ENCODE measurements at places on chromosomes 7 and 10.

- DNase-seq: no peak
Observed at GRCh38 chr7:24609570-24609969, 36.3 kb downstream of the PALS2 start.

DNA sequence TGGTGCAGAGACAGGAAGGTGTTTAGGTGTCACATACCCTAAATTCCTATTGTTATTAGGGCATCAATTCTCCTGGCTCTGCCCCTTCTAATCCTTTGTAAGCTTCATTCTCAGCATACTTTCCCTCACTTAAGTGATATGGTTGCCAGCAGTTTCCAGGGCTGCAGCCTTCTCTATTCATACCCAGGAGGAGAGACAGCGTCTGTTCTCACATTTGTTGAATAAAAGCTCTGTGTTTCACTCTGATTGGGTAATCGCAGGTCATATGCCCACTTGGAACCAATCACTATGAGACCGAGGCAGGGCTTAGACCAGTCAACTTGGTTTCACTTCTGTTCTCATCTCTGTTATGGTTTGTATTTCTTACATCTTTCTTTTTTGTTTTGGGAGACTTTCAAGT lies 109.6 kb upstream of the MTPN start:
- peak; percentile 92 for DNase-seq

DNA sequence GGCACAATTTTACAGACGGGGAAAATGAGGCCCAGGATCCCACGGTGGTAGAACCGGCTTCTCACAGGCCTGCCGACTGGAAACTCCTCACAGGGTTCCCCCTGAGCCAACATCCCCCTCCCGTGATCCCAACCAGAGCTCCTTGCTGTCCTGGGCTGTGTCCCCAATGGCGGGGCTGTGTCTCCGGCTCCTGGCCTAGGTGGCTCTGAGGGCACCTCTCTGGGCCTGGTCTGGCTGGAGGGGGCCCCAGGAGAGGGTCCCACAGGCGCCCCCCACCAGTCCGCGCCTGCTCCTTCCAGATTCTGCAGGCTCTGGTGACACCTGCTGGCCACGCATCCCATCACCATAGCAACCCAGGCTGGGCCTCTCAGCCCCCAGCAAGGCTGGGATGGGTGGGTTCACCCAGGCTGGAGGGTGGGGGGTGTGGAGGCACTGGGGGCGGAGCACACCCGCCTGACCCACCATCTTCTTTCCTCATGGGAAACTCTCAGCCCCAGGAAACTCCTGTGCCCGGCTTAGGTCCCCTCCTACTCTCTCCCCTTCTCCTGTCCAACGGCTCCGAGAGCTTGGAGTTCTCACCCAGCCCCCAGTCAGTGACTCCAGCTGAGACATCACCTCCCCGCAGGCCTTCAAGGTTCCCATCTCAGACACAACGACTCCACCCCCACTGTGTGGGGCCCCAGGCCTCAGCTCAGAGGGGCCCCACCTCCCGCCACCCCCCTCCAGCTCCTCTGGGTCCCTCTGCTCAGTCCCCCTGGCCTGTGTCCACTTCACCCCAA lies 27.1 kb upstream of the TNRC18 start:
- peak; percentile 75 for DNase-seq

DNA sequence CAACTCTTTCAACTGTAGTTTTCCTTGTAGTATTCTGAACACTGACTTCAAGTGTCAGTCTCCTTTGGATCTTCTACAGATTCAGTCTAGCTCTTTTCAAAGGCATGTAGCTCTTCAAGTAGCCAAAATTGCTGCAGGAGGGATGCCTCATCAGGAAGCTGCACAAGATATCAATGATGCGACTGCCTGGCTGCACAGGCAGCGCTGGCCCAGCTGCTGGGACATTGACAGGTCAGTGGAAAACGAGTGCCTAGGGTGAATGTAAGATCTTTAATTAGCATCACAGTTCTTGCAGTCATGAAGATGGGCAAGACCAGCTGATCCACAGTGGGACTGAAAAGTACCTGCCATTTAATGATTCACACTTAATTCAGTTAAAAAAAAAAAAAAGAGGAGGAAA lies 167.6 kb downstream of the ANK3 start:
- DNase-seq: no peak

GRCh38 chr10:89954787-89955566 lies 253.6 kb downstream of the KIF20B start:
- peak; percentile 28 for DNase-seq

GRCh38 chr7:34011696-34012095 lies 106.4 kb downstream of the BMPER start:
- no peak for DNase-seq

GRCh38 chr10:79336739-79337138 lies 10.5 kb upstream of the PPIF start:
- no peak for DNase-seq

- no peak for DNase-seq
Observed at GRCh38 chr7:90411510-90411909, 8.2 kb downstream of the CLDN12 start.

DNA sequence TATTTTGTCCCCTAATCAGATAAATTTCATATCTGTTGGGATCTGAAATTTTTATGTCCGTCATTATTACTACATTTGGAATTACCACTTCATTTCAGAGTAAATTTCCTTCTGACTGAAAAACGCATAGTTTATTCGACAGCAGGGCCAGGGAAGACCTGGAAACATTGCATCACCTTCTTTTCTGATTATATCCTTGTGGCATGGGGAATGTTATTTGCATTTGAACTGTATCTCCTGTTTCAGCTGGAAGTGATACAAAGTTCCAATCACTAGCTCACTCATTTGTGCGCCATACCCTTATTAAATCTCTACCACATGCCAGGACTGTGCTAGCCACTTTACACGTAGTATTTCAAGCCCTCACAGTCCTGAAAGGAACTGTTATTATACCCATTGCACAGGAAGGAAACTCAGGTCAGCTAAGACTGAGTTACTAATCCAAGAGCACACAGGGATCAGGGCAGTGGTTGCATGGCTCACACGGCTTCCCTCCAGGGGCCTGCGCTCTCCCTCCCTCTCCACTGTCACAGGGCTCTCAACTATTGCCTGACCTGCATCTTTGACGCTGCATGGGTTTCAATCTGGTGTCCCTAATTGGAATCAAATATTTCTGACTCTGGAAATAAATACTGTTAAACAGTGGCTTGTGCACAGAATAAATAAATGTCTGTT lies 84.4 kb upstream of the NANOS1 start:
- no peak for DNase-seq

GRCh38 chr7:36615852-36616540 lies 108.3 kb downstream of the AOAH start:
- DNase-seq: no peak

- DNase-seq: no peak
Observed at GRCh38 chr7:96949766-96950165, 55.6 kb upstream of the DLX6 start.

DNA sequence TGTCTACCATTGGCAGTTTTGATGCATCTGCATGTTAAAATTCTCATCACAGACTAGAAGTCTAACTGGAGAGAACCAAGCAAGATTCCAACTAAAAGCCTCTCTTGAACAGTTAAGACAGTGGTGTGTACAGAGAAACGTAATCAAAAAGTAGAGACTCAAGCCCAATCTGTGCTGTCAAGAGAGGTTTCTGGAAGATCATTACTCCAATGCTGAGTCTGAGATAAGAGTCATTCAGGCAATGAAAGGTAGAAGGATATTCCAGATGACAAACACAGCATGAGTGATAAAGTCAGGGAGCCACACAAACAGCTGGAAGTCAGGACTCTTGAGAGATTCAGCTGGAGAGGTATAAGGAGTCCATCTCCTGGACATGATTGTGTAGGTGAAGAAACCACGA lies 48.7 kb downstream of the IQUB start:
- DNase-seq: no peak

DNA sequence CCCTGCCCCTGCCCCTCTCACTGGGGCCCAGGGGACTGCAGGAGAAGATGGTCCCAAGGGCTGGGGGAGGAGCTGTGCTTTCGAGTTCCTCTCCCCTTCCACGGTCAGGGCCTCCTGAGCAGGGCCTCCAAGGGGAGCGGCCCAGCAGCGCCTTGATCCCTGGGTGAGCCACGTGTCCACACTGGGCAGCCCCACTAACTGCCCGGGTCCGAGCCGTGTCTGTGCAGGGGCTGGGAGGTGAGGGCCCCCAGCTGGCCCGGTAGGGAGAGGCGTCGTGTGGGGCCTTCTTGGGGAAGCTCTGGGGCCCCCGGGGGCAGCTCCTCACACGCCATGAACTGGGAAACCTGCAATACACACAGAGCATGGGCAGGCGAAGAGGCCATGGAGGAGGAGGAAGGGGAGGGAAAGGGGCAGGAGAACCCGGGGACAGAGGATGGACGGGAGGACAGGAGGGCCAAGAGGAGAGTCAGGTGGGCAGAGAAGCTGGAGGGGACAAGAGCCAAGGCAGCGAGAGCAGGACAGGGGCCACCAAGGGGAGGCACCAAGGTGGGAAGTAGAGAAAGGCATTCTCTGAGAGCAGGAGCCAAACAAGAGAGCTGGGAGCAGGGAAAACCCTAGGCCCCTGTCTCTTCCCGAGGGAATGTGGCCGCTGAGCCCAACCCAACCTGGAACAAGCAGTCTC lies 32.8 kb downstream of the KCNH2 start:
- no peak for DNase-seq

DNA sequence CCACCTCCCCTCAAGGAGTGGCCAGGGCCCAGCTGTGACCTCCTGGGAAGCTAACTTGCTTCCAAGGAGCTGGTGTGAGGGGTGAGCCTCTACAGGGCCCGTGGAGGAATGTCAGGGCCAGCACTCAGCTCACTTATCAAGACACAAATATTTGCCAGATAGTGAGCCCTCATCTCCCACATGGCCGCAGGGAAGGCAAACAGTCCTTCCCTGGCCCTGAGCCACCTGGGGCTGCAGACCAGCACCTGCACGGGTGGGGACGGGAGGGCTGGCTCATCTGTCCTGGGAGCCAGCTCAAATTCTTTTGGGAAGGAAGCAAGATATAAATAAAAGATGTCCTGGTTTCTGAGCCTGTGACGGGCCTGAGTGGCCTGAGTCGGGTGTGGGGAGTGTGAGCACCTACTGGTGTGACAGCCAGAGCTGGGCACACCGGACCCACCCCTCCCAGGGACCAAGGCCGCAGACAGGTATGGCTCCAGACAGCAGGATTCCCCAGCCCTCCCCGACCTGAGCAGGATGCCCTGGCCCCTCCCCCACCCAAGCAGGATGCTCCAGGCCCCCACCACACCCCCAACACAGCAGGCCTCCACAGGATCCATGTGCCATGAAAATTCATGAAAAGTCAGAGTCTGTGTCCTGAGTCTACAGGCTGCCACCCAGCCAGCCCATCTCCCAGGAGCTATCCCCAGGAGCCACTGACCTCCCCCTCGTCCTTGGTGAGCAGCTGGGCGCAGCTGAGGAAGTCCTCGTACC lies 148.0 kb downstream of the MAPK8 start:
- no peak for DNase-seq

DNA sequence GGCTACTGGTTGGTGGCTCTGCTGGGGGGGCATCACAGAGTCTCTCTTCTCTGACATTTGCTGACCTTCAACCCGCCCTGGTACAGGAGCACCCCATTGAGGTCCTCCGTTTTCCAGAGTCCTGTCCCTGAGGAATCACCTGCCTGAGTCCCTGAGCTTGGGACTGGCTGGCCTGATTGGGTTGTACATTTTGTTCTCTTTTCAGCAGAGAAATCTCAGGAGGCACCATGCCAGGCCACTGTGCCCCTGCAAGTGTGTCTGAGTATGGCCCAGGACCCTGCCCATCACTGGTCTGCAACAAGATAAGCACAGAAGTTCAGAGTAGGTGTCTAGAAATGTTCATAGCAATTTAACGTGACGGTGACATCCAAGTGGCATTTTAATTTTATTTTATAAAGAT lies 131.2 kb downstream of the CUX1 start:
- DNase-seq: no peak

DNA sequence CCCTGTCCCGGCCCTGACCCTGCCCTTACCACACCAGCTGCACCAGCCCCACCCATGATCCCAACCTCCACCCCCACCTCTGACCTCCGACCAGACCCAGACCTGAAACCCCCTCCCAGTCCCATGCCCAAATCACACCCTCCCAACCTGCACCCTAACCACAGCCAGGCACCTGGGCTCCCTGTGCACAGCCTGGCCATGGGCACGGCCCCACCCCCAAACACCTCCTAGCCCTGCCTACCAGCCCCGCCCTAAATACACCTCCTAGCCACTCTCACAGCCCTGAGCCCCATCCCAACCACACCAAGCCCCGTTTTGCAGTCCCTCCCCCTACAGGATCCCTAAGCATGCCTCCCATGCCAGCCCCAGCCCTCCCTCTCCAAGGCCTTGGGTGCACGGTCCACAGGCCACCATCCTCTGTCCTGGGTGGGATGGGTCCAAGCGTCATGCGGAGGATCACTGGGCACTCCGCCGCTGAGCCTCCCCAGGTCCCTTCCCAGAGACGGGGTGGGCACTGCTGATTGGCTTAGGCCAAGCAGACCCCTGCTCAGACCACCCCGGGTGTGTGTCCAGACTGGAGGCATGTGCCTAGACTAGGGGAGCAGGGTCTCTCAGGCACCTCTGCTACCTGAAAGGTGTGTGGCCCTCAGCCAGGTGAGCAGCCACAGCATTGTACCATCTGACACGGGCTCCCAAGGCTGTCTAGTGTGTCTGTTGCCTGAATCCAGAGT lies 30.1 kb downstream of the INSIG1 start:
- DNase-seq: no peak

- peak; percentile 24 for DNase-seq
Observed at GRCh38 chr10:97648562-97649404, 8.3 kb downstream of the PI4K2A start.

- DNase-seq: no peak
Observed at GRCh38 chr10:45424668-45425404, 50.8 kb downstream of the ALOX5 start.

DNA sequence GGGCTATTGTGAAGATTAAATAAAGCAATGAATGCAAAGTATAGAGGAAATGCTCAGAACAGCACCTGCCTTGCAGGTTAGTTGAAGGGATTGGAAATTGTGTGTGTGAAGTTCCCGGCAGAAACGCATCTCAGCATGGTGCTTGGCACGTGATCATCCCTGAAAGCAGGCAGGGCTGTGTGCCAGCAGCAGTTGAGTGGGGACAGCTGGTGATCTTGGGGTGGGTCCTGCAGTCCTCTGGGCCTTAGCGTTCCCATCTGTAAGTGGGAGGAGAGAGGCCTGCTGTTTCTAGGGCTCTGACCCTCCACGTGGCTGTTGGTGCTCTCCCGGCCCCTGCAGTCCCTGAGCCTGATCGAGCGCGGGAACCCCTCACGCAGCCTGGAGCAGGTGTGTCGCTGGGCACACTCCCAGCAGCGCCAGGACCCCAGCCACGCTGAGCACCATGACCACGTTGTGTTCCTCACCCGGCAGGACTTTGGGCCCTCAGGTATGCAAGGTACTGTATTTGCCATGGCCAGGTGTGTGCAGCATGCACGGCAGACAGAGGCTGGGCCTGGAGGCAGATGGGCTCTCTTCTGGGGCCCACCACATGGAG lies 55.3 kb downstream of the TBATA start:
- DNase-seq: no peak
